Thyroid gland (tissue), 4 donors: ENCODE measurements at places on chromosomes 4 and X.

DNA sequence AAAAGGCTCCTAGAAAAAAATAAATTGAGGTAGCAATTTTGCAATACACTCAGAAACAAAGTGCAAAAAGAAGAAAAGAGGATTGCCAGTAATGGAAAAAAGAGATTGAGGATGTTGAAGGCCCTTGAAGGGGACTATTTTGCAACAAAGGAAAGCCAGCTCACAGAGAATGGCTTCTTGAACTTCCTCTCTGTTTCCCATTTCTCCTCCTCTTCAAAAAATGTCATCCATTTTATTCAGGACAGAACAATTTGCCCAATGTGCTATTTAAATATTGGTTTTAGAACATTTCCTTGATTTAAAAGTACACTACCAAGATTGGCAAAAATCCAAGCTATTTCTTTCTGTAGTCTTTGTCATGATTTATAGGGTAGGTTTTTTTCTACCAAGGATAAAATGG, 60.2 kb downstream of the GASK1B start:
- no peak for DNase-seq

DNA sequence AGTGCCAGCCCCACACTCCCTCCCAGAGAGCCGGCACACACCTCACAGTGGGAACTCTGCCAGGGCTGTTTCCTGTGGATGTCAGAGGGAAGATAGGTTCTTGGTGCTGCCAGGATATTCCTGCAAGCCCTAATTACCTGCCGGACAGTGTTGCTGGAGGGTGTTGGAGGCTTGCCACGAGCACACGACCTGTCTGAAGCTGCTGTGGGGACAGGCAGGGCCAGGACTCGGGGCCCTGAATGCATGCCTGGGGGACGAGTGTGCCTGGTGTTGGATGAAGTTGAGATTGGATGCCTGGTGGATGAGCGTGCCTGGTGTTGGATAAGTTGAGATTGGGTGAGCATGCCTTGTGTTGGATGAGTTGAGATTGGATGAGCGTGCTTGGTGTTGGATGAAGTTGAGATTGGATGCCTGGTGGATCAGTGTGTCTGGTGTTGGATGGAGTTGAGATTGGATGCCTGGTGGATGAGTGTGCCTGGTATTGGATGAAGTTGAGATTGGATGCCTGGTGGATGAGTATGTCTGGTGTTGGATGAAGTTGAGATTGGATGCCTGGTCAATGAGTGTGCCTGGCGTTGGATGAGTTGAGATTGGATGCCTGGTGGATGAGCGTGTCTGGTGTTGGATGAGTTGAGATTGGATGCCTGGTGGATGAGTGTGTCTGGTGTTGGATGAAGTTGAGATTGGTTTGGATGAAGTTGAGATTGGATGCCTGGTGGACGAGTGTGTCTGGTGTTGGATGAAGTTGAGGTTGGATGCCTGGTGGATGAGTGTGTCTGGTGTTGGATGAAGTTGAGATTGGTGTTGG, 23.2 kb upstream of the UVSSA start:
- DNase-seq: no peak

DNA sequence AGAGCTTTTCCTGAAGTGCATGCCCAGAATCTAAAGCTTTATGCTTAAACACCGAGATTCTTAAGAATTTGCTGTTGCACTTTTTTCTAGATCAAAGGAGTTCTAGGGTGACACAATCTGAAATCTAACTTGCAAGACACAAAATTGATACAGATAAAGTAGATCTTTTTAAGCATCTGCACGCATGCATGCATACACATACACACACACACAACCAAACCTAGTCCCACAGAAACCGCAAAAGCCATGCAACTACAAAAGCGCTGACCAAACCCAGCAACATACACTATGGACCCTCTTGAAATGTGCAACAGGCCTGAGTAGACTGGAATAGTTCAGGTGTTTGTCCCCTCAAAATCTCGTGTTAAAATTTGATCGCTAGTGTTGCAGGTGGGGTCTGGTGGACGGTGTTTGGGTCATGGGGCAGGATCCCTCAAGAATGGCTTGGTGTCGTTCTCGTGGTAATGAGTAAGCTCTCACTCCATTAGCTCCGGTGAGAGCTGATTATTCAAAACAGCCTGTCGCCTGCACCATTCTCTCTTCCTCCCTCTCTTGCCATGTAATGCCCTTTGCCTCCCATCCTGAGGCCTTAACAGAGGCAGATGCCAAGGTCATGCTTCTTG, 52.7 kb downstream of the IRF2 start:
- DNase-seq: no peak

DNA sequence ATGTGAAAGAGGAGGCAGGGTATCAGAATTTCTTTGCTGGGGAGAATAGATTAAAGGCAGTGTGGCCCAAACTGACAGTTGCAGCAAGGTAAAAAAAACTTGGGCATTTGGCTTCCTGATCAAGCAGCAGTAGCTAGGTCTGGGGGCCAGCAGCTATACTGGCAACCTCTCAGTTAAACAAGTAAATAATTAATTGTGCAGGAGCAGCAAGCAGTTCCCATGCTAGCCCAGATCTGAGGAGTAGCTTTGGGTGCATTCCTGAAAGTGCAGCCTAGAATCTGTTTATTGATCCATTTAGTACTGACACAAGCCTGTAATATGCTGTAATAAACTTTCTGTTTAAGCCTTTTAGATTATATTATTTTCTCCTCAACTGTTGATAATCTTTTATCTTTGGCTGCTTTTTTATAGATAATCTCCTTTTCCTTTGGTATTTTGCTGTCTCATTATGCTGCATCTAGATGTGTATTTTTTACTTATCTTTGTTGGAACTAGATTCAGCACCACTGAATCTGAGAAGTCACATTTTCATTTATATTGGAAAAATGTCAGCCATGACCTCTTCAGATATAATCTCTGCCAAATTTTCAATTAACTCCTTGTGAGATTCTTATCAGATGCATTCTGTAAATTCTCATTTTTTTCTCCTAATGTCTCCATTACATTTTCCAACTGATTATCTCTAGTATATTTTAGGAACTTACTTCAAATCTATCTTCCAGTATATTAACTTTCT, 276.3 kb downstream of the STPG2 start:
- no peak for DNase-seq

DNA sequence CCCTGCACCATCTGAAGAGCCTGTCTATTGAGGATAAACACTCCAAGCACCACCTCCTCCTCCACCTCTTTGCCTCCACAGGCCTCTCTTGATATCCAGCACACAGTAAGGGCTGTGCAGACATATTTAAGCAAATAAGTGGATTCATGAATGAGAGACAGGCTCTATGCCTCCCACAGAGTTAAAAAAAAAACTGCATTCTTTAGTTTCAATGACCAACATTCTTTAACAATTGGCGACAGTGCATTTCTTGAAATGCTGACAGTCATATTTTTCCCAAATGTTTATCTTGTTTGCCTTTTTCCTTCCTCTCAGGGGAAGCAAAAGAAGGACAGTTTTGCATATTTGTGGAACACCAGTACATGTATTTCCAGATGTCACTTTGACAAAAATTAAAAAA, 38.6 kb downstream of the MXRA5 start:
- DNase-seq: no peak

GRCh38 chr4:183256756-183257385, 63.2 kb downstream of the CLDN22 start:
- DNase-seq: peak; percentile 42

DNA sequence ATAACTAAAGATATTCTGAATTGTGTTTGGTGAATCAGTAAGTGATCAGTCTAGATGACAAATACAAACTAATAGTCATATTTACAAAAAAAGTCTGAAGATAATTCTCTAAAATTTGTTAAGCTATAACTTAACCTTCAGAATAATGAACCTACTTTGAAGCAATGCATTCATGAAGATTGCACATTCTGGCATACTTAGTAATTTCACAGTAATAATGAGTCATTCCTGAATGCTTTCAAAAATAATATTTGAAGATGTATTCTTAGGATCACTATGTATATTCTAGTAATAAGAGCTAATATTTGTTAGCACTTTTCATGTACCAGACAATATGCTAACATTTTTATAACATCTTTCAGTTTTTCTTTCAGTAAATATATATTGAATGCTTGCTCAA, 756.7 kb upstream of the SLIT2 start:
- DNase-seq: no peak

GRCh38 chrX:73647632-73648322, 84.8 kb downstream of the CHIC1 start:
- no peak for DNase-seq

DNA sequence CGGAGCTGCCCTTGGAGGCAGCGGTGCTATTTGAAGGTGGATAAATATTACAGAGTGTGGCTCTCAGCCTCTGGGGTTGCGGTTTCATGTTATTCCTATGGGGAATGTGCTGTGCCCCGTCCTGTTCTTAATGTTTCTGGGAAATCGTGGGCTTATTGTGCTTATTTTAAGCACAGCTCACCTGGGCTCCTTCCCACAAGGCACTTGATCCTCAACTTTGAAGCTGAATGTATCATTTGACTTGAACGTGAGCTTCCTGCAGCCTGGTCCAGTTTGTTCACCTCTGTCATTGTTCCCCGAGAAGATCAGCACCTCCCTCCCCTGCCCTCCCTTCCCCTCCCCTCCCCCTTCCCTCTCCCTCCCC, 3.9 kb downstream of the SORCS2 start:
- DNase-seq: no peak

- DNase-seq: no peak
Measured at GRCh38 chr4:41579043-41579442, 41.1 kb downstream of the LIMCH1 start.

GRCh38 chr4:8473920-8474590, 33.5 kb downstream of the TRMT44 start:
- peak; percentile 46 for DNase-seq

- DNase-seq: no peak
Measured at GRCh38 chr4:165606465-165607205, 227.8 kb downstream of the CPE start.
